ENCODE measurements at places on chromosomes 1 and 21.

DNA sequence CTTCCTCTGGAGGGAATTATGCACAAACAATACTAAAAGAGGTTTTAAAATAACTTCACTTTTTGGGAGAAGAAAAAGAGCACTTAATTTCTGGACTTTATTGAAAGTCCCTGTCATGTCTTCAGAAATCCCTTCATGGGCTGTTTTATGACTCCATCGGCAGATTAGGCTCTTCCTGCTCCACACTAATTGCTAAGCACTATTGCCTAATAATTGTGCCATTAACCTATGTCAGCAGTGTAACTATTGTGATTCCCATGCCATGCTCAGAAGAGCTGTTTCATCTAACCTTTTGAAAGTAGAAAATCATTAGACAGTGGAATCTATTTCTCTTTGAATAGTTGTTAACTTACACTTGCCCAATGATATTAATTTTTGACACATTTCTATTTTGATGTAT, 489.3 kb upstream of the RUNX1 start:
- no peak for DNase-seq

DNA sequence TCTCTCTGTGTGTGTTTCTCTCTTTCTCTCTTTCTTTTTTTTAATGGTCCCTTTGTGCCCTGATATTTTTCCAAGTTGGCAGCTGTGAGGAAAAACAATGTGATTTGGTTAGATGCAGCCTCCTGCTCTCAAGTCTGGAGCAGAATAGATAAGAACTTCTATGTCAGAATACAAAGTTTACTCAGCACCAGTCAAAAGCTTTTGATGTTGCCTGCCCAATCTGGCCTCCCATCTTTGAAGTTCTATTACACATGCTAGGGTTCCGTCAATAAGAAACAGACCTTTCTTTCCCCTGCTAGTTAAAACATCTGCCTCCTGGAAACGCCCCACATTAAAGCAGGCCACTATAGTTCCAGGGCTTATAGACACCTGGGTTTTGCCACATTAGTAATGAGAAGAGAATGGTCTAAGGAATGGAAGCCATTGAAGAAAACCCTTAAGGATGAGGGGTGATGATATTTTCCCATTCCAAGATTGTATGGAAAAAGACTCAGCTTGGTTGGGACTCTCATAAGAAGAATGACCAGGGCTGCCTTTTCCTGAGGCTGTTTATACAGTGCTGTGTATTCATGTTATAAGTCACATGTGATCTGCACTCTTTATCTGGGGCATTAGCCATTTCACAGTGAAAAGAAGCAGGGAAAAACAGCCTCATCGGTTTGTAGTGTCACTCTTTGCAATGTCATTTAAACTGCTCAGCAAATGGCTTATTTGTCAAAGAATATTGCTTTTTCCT, 414.7 kb upstream of the PROX1 start:
- no peak for DNase-seq

- DNase-seq: no peak
Measured at GRCh38 chr1:245953876-245954660, 553.0 kb downstream of the SMYD3 start.

DNA sequence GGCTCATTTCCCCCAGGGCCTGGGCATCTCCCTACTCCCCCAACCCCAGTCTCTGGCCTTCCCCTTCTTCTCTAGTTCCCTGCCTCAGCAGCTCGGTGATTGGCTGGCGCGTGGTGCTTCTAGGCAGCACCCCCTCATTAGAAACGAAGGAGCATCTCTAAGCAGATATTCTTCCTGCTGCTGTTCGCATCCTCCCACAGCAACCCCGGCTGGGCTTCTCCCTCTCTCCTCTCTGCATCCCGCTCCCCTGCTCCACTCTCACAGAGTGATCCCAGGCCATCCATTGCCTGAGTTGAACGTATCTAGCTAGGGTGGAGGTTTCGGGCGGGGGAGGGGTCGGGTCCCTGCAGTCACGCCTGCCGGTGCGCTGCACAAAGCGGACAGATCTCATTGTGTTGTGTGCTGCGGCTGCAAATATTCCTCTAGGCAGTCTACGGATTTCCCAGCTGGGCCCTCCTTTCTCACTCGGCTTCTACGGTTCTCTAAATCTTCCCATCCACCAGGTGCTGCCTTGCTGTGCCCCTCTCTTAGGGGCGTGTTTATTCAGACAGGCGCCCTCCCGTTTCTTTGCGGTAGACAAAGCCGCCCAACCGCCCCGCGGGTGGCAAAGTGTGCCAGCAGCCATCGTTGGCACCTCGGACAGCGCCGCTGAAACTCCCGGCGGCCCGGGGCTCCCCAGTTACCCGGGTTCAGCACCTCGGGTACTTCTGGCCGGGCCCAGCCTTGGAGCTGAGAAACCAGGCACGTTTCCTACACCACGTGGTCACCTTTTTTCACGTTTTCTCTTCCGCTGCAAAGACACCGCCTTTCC, 2.2 kb downstream of the CACNA1E start:
- DNase-seq: peak; percentile 90

GRCh38 chr1:2977886-2978611, 43.2 kb upstream of the ACTRT2 start:
- DNase-seq: no peak

- no peak for DNase-seq
Measured at GRCh38 chr1:38455829-38456530, 403.6 kb downstream of the RRAGC start.

GRCh38 chr1:161743231-161743630, 6.4 kb upstream of the DUSP12 start:
- no peak for DNase-seq

DNA sequence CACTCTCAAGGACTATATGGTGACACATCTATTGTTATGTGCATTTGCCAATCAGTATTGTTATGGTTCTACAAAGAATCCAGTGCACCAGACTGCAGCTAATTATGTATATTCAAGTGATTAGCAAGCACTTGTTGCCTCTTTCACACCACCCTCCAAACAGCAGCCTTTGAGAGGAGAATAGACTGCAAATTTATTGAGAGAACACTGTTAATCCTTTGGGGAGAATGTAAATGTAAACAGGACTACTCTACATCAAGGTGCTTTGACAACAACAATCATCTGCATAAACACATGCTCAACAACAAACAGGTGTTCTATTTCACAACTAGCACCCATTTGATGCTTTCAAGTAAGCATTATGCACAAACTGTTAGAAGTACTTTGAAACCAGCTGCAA, 117.4 kb downstream of the AKT3 start:
- DNase-seq: peak; percentile 77

DNA sequence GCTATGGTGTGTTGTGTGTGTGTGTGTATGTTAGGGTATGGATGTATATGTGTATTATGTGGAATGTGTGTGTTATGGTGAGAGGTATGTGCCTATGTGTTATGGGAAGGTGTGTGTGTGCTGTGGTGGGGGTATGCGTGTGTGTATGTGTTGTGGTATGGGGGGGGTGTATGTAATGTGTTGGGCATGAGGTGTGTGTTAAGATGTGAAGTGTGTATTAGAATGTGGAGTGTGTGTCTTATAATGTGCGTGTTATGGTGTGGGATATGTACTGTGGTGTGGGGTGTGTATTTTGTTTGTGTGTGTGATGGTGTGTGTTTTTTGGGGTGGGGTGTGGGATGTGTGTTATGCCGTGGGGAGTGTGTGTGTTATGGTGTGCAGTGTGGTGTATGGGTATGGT, 242.5 kb downstream of the RHOU start:
- no peak for DNase-seq

GRCh38 chr1:3703786-3704371, 48.4 kb upstream of the CCDC27 start:
- DNase-seq: no peak

GRCh38 chr1:173393659-173394000, 83.5 kb upstream of the PRDX6 start:
- DNase-seq: no peak

GRCh38 chr1:174995916-174996315, 3.8 kb upstream of the CACYBP start:
- DNase-seq: no peak

GRCh38 chr1:167795810-167796740, 74.3 kb downstream of the MPZL1 start:
- DNase-seq: peak; percentile 53

GRCh38 chr1:93723110-93723509, 41.5 kb upstream of the BCAR3 start:
- DNase-seq: no peak

DNA sequence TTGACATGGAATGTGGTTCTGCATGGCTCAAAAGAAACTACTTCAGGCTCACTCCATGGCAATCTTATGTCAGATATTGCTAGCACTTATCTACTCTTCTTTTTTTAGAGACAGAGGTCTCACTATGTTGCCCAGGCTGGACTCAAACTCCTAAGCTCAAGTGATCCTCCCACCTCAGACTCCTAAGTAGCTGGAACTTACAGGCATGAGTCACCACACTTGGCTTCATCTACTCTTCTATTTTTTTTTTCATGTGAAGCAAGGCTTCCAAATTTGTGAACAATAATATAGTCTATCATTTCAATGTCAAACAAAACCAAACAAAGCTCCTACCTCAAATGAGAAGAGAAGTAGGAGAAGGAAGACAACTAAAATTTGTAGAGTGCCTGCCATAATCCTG, 7.5 kb upstream of the PSEN2 start:
- no peak for DNase-seq

- DNase-seq: no peak
Measured at GRCh38 chr21:20646431-20647165, 351.6 kb upstream of the NCAM2 start.

- no peak for DNase-seq
Measured at GRCh38 chr21:45836268-45836655, 145.3 kb upstream of the COL6A1 start.

GRCh38 chr1:216533776-216534175, 110.5 kb upstream of the USH2A start:
- DNase-seq: no peak

- no peak for DNase-seq
Measured at GRCh38 chr1:145922266-145922665, 3.7 kb upstream of the PEX11B start.

- peak; percentile 32 for DNase-seq
Measured at GRCh38 chr1:180962178-180962577, 49.5 kb downstream of the KIAA1614 start.

DNA sequence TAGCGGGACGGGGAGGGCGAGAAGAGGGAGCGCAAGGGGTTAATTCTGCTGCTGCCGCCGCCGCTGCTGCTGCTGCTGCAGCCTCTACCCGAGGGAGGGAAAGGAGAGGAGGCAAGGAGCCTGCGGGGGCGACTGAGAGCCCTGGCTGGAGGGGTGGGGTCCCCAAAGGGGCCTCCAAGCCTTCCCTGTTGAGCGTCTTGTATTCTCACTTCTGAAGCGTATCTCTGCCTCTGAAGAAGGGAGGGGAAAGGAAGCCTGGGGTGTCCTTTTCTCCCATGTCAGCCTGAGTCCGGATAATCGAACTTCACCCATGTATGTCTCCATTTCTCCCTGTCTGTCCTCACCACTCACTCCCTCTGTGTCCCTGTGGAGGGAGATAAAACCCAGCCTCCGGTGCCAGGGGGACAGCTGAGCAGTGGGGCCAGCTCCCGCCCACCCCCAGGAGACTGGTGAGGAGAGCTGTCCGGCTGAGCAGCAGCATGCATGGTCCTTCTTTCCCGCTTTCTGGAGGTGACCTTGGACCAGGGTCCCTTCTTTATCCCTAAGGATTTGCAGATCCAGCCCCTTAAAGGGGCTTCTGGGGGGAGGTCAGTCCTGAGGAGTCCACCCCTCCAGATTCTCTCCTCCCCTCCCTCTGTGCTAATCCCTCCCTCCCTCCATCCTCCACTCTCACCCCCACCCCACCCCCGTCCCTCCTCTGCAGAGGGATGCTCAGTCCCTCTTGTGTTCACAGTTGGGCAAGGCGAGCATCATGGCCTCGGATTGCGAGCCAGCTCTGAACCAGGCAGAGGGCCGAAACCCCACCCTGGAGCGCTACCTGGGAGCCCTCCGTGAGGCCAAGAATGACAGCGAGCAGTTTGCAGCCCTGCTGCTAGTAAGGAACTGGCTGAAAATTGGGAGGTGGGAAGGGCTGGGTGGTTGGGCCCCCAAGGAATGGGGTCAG, 1.0 kb downstream of the NCDN start:
- peak; percentile 40 for DNase-seq

- no peak for DNase-seq
Measured at GRCh38 chr1:205633421-205633976, 1.7 kb upstream of the ELK4 start.

- DNase-seq: peak; percentile 11
Measured at GRCh38 chr1:226626577-226626956, 78.0 kb downstream of the STUM start.

- DNase-seq: no peak
Measured at GRCh38 chr1:32651461-32652073, 559 bp downstream of the RBBP4 start.

- no peak for DNase-seq
Measured at GRCh38 chr1:22983944-22984343, 11.3 kb upstream of the LACTBL1 start.

DNA sequence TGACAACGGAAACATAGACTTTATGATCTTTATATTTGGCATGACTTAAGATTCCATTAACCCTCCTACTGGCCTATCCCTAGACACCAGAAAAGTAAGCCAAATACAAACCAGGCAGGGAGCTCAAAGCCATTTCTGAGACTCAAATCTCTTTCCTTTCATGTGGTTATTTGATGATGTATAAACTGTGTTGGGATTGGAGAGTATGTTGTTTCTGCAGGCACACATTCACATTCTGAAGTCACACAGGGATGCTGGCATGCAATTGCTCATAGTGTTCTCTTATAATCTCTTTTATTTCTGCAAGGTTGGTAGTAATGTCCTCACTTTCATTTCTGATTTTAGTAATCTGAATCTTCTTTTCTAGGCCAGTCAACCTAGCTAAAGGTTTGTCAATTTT, 5.8 kb downstream of the ZMYND12 start:
- no peak for DNase-seq

- no peak for DNase-seq
Measured at GRCh38 chr1:26607186-26607585, 77.6 kb downstream of the RPS6KA1 start.
